T-helper 2 cell (primary cell): ENCODE measurements at places on chromosomes 6 and 20.

- no peak for DNase-seq
Observed at GRCh38 chr6:155108070-155108820, 113.1 kb downstream of the TIAM2 start.

- DNase-seq = no peak
Observed at GRCh38 chr6:113586413-113587077, 270.6 kb upstream of the MARCKS start.

DNA sequence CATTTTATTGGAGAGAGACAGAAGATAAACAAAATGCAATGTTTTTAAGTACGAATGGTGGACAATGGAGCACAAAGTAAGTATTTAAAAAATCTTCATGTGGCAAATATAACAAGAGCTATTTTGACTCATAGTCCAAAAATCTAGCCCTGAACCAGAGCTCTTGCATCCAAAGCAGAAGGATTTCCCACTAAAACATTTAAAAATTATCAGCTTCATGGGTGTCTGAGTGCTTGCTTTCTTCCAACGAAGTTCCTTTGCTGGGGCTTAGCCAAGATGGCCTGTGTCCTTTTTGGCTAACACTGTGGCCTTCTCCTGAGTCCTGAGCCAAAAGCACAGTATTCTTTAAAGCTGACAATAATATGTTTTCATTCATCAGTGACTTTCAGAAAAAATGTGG, 161.7 kb downstream of the RIMS1 start:
- DNase-seq = no peak

GRCh38 chr6:57324538-57324937, 7.1 kb downstream of the PRIM2 start:
- no peak for DNase-seq

- DNase-seq = no peak
Observed at GRCh38 chr6:11459079-11459610, 78.4 kb upstream of the TMEM170B start.

GRCh38 chr20:55166063-55166462, 690.7 kb downstream of the DOK5 start:
- DNase-seq = no peak
